ENCODE measurements at places on chromosomes 12 and 14. TPM values are rescaled to one million over a fixed set of nuclear protein-coding genes. Genes with fewer than 3 reads are reported as not detected.

Gene NTN4
- polyA plus RNA-seq, result 38.6 TPM

Gene PSMA3
- polyA plus RNA-seq, result 82.0 TPM

Gene CLEC4A
- 0.16 TPM for polyA plus RNA-seq

Gene STXBP6
- polyA plus RNA-seq, result 29.8 TPM

Gene AGAP2
- 10.7 TPM for polyA plus RNA-seq

- DNase-seq, result peak; percentile 89
These were observed 593 bp downstream of the CFL2 start for GRCh38 chr14:34713681-34714319.

- peak; percentile 29 for DNase-seq
These were observed 4.3 kb upstream of the BRMS1L start for GRCh38 chr14:35821564-35822411.

DNA sequence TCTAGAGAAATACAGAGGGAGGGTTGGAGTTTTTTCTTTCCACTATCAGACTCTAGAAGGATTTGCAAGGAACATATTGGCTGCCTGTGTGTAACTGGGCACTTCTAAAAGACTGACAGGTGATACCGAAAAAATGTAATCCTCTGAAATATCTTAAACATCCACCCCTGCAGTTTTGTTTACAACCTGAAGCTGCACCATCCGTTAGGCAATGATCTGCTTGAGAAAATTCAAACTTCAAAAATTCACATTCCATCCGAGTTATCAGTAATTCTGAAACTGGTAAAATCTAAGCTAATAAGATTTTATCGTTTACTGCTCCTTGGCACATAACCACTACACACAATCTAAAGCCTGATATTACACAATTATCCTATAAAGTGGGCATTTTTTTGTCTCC, 528.6 kb downstream of the FUT8 start:
- no peak for DNase-seq

- no peak for DNase-seq
These were observed 1.3 kb downstream of the GPRC5A start for GRCh38 chr12:12892681-12893141.

DNA sequence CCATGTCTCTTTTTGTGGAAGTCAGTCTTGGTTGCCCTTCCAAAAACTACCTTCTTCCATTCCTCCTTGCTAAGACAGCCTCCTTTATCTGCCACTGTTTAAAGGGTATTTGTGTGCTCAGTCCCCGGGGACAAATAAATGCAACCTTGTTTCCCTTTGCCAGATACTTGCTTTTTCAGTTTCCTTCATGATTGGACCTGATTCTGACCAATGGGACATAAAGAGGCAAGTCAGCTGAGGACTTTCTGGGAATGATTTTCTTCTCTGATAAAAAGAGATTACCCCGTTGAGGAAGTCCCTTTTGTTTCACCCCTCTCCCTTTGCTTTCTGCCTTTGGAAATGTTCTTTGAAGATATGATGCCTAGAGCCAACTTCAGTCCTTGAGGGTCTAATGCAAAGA, 7.4 kb upstream of the TUBA1B start:
- DNase-seq, result no peak

DNA sequence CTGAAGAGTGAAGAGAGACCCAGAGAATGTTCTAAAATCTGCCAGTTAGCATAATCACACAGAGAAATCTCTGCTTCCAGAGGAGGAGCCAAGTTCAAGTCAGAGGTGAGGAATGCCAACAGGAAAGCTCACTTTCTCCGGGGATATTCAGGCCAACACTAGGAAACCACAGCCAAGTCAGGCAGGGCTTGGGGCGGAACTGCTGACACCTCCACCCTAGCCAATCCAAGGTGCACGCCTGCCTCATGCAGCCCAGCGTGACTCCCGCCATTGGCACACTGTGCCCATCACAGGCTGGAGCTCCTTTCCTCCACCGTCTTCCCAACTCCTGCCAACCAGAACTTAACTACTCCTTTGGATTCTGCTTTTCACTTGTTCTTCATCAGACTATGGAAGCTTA, 374.3 kb upstream of the CCDC196 start:
- DNase-seq, result no peak

DNA sequence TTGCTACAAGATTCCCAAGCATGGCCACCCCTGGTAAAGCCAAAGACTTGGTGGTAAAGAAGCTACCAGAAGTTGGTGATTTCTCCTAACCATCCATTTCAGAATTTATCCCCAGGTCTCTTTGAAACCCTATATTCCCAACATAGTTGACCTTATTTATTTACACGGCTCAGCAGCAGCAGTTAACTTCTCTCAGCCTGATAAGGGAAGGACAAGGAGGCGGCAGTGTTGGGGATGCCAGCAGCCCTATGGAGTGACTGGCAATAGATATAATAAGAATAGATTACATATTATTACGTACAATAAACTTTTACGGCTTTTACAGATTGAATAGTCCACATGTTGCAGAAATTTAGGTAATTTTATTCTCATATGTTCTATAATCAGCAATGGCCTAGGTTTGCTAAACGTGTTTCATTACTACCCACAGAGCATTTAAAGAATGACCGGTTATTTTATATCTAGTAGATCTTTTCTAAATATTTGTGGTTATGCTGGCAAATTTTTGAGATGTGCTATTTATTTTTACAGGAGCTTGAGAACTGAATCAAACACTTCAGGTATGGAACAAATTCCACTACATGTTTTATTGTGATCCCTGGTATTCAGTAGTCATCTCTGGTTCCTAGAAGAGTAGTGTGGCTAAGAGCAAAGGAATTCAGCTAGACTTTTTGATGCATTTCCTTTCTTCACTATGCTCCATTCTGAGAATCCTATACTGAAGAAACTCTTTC, 19.8 kb upstream of the PALS1 start:
- no peak for DNase-seq

DNA sequence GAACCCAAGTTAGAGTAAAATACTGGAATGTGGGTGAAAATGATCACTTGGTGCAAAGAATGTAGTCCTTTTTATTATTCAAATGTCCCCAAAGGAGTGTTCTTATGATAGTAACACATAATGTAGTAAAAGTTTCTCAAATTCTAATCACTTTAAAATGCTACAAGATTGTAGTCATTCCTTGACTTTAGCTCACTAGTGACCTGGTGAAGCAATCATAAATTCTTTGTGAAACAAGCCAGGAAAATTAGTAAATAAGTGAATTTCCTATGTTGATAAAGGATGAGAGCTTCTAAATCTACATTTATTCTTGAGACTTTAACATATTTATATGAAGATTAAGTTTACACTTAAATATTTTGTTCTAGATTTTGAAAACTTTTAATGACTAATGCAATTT, 30.7 kb upstream of the SLC17A8 start:
- DNase-seq, result no peak

- peak; percentile 63 for DNase-seq
These were observed 56.8 kb downstream of the BTG1 start for GRCh38 chr12:92088805-92089204.

GRCh38 chr14:94158239-94158883, 15.8 kb upstream of the PPP4R4 start:
- DNase-seq, result no peak

DNA sequence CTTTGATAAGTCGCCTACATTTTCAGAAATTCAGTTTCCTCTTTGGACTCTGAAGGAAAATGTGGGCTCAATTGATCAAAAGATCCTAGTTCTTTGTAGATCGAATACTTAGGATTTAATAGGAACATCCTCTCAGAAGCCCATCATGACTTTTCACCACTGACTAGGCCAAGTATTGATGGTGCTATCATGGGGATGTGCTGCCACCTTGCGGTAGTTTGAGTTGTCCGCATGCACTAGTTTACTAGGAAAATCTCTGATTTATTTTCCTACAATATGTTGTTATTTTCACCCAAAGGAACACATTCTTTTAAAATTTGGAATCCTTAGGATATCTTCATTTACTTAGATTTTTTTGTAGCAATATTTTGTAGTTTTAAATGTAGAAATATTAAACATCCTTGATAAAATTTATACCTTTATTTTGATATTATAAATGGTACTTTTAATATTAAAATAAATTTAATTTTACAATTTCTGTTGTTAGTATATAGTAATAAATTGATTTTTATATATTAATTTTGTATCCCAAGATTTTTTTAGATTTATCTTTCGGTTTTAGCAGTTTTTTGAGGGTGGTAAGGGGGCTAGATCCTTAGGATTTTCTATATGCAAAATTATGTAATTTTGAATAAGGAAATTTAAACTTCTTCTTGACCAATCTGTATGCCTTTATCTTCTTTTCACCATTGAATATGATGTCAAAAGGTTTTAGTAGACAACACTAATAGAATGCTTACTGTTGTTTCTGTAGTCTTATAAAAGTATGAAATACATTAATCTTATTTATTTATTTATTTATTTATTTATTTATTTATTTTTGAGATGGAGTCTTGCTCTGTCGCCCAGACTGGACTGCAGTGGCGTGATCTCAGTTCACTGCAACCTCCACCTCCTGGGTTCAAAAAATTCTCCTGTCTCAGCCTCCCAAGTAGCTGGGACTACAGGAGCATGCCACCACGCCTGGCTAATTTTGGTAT, 52.9 kb upstream of the OR9K2 start:
- peak; percentile 81 for DNase-seq

DNA sequence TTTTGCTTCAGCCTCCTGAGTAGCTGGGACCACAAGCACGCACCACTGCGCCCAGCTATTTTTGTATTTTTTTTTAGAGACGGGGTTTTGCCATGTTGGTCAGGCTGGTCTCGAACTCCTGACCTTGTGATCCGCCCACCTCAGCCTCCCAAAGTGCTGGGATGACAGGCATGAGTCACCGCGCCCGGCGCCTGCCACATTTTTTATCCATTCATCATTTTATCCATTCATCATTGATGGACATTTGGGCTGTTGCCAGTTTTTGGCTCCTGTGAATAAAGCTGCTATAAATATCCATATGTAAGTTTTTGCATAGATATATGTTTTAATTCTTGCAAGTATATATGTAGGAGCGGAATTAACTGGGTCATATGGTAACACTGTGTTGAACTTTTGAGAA, 79.5 kb downstream of the DAAM1 start:
- DNase-seq, result no peak

GRCh38 chr12:49331380-49332222, 5.4 kb downstream of the C1QL4 start:
- DNase-seq, result peak; percentile 85

- DNase-seq, result no peak
These were observed 27.3 kb downstream of the ABCD2 start for GRCh38 chr12:39592295-39592694.

DNA sequence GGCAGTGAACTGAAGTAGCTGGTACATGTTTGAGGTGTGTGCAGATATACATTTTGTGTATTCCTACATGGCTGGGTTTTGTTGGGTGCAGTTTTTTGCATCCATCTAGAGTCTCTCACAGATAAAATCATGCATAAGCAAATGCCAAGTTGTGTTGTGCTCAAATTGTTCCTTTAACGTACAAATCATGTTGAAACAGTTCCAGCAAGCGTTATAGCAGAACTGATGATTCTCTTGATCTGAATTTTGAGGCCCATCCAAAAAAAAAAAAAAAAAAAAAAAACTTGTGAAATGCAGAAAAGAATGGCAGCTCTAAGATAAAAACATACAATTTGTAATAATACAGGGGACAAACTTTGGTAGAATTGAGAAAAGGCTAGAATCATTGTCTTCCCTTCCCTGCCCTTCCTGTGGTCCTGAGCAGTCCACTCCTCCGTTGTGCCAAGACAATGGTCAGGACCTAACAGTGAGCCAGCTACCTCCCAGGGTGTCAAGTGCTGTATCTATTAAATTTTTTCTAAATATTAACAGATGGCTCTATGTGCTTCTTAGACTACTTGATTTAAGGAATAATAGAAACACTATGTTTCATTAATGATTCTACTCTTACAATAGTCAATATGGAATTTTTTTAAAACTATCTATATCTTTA, 122.1 kb downstream of the PLEKHA5 start:
- DNase-seq, result no peak

DNA sequence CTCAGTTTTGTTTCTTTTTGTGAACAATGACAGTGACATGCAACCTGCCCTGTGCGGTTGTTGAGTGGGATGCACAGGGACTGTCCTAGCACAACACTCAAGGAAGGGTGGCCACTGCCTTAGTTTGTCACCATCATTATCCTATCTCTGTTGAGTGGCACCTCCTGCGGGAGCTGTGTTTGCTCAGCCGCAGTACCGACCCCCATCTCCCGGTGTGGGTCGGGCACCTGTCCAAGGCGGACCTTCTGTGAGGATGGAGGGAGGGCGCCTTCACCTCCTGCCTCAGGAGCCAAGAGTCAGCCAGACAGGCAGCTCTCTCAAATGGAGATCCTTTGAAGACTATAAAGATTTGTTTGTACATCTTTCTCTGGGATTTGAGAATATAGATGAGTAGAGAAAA, 142.1 kb downstream of the TSPAN9 start:
- no peak for DNase-seq

DNA sequence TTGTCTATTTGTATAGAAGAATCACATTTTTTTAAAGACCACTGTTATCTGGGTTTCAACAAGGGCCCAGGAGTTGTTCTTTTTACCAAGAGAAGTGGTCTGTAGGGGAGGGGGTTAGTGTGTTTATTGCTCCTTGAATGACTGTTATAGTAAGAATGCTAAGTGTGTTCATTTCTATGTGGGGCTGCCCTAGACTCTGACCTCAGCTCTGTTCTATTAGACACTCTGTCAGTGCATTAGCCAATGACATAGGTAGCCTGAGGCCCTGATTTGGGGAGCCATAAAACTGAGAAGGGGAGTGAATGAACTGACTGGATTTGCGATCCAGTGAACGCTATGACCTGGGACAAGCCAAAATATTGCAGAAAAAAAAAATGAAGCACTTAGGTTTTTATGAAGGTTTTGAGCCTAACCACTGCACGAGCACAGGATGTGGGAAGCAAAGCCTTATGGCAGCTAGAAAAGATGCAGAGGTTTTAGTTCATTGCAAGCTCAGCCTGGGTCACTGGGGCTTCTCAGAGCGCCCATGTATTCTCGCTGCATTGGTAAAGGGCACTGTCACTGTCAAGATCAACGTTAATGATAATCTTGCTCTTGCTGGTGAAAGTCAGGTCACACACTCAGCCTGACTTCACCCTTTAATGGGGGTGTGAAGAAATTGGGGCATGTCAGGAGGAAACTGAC, 63.8 kb downstream of the PRKCH start:
- DNase-seq, result no peak

- DNase-seq, result no peak
These were observed 25.4 kb upstream of the ALG10B start for GRCh38 chr12:38291160-38291559.

- DNase-seq, result no peak
These were observed 178.2 kb downstream of the PIK3C2G start for GRCh38 chr12:18439541-18439940.

Measured in muscle of leg (tissue), 16 donors.